ENCODE measurements at places on chromosomes 1 and 21.

DNA sequence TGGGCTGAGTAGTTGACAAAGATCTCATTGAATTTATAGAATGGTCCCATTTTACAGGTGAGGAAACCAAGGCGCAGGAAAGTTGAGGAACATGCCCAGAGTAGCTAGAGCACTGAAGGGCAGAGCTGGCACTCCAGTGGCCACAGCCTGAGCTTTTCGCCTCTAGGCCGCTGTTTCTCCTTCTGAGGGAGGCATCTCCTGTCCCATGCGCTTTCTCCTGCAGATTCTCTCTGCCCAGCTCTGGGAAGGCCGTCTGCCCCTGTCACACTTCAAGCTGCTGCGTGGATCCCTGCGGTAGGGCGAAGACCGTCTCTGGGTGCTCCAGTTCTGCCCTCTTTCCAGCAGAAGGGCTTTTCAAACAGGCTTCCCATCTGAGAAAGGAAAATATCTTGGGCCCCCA lies 159.9 kb downstream of the ACTL8 start:
- DNase-seq, result no peak

DNA sequence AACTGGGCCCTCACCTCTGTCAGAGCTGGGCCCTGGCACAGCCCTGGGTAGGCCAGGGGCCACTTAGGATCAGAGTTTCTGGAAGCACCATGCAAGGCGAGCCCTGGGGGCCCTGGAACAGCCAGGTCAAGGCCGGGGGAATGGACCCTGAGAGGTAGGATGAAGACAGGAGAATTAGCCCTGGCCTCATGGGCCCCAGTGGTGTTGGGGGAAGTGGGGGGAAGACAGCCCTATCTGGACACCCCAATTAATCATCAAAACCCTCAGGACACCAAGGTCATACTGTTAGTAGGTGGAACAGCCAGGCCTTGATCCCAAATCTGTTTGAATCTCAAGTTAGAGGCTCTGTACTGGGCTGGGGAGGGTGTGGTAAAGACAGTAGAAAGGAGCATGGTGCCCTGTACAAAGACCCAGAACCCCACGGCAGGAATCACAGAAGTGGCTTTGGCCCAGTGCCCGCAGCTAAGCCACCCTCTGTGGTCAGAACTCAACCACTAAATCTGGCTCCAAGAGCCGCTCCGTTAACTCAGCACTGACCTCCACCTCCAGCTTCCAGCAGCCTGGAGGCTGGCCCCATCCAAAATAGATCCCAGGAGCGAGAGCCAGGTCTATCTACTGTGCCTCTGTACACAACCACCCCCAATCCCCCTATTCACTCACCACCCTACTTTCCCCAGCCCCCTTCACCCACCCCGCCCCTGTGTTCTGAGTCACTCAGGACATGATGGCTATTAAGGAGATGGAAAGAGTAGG lies 14.0 kb upstream of the TRIM63 start:
- DNase-seq, result no peak

DNA sequence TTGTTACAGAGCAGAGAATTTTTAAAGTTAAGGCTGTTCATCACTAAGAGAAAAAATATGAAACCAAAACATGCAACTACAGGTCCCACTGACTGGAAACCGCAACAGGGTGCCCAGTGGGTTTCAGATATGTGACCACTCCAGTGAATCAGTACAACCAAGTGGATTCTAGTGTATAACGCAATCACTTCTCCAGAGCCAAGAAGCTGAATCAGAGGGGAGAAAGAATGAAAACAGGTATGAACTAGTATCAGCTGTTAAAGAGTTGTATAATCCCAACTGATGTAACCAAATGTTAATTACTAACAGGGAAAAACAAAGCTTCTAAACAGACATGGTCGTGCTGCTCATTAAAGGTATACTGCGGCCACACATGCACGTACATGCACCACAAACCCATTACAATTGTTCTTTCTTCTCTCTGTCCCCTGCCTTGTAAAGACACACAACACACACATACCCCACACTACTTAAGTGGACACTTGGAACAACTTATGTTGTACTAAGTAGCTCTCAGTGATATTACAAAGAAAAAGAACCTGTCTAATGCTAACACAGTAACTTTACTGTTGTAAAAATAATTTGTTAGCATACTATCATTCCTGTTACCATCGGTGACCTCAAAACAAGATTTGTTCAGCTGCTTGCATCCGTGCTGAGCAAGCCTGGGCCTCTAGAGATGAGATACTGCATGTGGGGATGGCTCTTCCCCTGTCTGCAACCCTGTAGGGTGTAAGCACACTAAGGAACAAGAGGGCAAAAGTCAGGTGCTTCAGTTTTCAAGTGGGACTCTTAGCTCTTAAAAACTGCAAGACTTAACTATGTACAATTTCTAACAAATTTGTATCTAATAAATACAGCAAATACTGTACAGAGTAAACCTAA lies 74.2 kb downstream of the PTPN14 start:
- peak; percentile 78 for DNase-seq

GRCh38 chr1:153742411-153743142 lies 14.7 kb downstream of the INTS3 start:
- DNase-seq, result peak; percentile 21

- DNase-seq, result peak; percentile 25
Observed at GRCh38 chr1:114090738-114091505, 62.7 kb downstream of the SYT6 start.

- DNase-seq, result no peak
Observed at GRCh38 chr1:145997016-145997717, 788 bp upstream of the TXNIP start.

- no peak for DNase-seq
Observed at GRCh38 chr1:178273707-178274410, 180.0 kb downstream of the RASAL2 start.

DNA sequence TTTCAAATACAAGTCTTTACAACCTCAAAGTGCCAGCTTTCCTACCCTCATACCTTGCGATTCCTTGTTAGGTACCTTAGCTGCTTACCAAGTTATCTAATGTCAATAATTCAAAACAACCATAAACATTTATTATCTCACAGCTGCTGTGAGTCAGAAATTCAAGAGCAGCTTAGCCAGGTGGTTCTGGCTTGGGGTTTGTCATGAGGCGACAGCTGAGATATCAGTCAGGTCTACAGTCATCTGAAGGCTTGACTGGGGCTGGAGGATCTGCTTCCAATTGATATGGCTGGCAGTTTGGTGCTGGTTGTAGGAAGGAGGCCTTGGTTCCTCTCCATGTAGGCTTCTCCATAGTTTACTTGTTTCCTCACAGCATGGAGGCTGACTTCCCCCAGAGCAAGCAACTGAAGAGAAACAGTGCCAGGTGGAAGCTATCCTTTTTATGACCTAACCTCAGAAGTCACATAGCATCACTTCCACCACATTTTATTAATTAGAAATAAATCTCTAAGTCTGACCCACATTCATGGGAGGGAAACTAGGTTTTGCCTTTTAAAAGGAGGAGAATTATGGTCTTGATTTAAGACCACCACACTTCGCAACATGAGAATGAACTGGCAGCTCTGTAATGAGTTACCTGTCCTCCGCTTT lies 103.3 kb upstream of the FGGY start:
- DNase-seq, result no peak

GRCh38 chr1:172325531-172325930 lies 95.0 kb upstream of the C1orf105 start:
- DNase-seq, result no peak

DNA sequence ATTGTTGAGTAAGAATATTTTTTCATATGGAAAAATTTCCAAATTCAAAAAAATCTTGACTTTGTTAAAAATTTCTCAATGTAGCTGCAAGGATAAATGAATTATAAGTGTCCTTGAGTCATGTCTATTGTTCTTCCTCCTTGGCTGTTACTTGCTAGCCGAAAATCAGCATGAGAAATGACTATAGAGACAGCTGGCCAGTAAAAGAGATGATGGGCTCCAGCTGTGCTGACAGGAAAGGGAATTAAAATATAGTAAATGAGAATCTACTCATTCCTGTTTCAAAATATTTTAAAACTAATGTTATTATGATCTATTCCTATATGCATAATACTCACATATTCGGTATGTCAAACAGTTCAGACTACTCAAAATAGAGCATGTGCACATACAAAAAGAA lies 1292.6 kb downstream of the BRINP3 start:
- DNase-seq, result no peak

DNA sequence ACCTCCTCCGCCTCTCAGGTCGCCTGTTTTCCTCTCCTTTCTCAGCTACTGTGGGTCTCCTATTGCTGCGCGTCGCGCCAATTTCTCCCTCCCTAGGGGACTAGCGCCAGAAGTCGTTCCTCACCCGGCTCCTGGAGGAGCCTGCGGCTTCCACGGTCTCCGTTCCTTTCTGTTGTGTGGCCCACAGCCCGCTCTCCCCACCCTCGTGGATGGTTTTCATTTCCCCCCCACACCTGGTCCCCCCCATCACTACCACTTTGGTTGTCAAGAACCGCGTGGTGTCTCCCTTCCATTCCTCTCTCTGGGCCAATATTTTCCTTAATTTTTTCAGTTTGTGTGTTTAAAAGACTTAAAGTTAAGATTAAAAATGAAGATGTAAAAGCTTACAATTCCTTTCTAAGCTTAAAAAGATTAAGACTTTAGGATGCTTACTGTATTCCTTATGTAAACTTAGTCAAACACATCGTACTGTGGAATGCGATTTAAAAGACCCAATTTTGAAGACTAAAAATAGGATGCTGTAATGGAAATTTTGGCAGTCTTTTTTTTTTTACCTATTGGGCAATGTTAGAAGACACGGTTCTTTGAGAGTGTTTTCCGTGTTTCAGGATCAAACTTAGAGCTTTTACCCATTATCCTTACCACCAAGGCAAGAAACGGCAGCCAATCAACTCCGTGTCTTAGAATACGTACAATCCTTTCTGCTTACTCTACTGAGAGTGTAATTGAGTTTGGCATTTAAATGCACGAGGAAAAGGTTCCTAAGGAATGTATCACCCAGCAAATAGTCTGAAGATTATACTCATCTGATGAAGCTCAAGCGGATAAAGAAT lies 773 bp downstream of the CNST start:
- peak; percentile 75 for DNase-seq

DNA sequence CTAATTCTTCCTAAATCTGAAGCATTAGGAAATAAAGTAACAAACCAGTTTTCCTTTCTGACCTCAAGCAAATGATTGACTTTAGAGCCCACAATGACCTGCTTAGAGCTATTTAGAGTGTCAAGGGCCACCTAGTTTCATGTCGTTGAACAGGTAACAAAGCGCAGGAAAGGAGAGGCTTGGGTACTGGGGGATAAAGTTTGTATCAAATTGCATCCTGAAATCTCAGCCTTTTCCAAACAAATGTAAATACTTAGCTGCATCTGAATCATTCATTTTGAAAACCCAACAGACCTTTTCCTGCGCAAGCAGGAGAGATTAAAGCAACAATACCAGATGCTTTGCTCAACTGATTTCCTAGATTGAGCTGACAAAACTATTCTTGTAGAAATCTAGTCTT lies 121.2 kb downstream of the NRIP1 start:
- DNase-seq, result no peak

GRCh38 chr1:67735806-67736627 lies 51.0 kb downstream of the GADD45A start:
- DNase-seq, result peak; percentile 76

DNA sequence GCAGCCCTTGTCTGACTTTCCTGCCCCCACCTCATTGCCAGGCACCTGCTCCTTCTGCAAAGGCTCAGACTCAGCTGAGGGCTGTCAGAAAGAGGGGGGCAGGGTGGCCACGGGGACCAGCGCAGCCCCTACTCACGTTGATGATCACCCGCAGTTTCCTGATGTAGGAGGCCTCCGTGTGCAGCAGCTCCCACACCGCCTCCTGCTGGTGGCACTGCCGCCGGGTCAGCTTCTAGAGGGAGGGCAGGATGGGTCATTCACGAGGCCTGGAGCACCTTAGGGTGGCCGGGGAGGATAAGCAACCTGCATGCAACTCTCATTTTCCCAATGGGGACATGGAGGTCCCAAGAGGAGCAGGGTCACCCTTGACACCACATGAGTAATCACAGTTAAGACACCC lies 6.4 kb upstream of the TNFRSF25 start:
- no peak for DNase-seq

DNA sequence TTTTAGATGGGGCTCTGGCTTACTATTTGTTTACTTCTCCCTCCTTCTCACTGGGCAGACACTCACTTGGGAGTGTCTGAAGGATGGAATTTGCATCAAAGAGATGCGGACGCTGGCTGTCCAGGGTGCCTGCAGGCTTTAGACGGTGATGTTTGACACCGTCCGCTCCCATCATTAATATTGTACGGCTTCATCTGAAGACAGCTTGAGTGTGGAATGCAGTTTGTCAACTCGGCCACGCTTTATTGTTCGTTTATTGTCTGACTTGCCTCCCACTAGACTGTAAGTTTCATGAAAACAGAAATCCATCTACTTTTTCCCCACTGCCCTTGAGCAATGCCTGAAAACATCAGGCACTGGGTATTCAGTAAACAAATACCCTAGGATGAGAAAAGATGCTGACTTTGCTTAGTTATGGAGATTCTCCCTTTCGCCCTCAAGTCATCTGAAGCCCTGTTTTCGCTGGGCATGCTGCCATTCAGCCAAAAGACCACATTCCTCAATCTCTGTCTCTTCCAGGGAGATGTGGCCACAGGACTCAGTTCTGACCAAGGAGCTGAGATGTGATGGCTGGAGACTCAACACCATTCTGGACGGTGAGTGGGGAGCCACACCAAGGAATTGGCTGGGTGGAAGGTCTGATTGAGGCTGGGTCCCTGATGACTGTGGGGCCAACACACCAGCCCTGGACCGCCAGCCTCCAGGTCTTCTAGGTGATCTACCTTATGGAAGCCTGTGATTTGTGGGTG lies 87.6 kb downstream of the BCAR3 start:
- DNase-seq, result no peak

- no peak for DNase-seq
Observed at GRCh38 chr1:58885998-58886397, 102.2 kb upstream of the JUN start.

DNA sequence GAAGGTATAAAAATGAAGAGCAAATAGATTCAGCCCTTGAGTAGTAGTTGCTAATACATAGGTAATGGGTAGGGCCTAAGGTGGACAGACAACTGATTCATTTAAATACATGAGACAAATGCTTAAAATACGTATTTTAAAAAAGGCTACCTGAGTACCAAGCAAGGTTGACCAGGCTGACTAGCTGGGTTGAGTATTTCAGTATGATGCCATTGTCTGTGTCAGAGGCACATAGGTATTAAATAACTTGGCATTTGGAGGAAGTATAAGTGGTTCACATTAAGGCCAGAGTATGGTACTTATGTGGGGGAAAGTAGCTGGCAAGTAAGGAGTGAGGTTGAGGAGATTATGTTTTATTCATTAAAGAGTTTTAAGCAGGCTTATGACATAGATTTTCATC lies 19.4 kb downstream of the NEK7 start:
- DNase-seq, result no peak

Measured in fibroblast of skin of left quadriceps (primary cell).